Stimulated activated CD4-positive, alpha-beta T cell treated with anti-CD3 and anti-CD28 coated beads, Interleukin-4, amount 100 ng/mL, for 24 hours (primary cell): ENCODE measurements at places on chromosomes 16 and 17.

- DNase-seq, result no peak
Measured at GRCh38 chr17:44972953-44973352, 4.8 kb upstream of the C1QL1 start.

- no peak for DNase-seq
Measured at GRCh38 chr17:19368229-19368628, 5.7 kb upstream of the B9D1 start.

DNA sequence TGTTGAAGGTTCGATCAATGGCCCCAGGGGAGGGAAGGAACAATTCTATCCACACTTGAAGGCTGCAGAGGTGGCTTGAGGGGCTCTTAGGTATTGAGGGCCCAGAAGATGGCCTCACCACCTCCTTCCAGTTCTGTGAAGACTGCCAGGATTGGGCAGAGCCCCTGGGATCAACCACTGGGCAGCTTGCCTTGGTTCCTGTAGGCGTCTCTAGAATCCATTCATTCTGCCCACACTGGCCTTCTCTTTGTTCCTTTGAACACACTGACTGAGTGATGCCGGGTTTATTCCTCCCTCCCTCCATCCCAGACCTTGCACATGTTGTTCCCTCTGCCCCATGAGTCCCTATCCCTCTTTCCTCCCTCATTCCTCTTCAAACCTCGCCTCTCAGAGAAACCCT lies 50.5 kb downstream of the SYT17 start:
- no peak for DNase-seq

GRCh38 chr17:9647014-9647413 lies 1.7 kb downstream of the USP43 start:
- DNase-seq, result no peak

DNA sequence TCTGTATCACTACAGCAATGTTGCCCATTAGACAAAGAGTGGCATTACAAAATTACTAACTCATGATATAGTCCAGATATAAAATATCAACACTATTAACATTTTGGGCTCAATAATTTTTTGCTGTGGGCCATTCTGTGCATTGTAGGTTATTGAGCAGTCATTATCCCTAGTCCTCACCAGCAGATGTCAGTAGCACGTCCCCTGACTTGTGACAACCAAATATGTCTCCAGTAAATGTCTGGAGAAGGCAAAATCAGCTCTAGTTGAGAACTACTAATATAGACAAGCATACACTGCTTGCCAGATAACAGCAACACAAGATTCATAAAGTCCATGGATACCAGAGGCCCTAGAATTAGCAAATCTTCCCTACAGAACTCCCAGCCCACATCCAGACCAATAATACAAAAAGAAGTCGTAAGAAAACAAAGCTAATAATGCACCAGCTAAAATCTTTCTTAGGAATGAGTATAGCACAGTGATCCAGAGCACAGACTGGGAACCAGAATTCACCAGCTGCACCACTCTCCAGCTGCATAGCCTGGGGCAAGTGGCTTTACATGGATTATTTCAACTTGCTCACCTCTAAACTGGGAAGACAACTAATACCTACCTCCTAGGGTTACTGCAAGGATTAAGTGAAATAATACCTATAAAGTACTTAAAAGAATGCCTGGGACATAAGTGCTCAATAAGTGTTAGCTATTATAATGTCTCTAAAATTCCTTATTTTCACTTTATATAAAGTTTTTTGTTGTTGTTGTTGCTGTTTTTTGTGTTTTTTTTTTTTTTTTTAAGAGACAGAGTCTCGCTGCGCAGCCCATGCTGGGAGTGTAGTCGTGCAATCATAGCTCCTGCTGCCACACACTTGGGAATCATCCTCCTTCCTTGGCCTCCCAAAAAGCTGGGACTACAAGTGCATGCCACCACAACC lies 23.7 kb downstream of the HELZ start:
- DNase-seq, result peak; percentile 11

DNA sequence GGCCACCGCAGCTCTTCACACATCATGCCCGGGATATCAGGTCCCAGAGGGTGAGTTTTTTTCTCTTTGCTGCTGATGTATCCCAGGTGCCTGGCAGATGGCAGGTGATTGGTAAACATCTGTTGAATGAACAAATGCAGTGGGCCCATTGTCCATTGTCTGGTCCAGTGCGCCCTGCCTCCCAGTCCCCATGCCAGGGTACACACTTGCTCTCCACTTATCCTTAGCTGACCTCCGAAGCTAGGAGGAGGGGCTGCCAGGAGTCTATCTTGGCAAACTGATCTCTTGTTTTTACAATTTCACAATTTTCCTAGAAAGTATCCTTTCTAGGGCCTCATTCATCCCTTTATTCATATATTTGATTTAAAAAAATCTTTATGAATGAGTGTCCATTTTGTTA lies 196.0 kb downstream of the RAB11FIP4 start:
- no peak for DNase-seq

GRCh38 chr16:11067697-11068141 lies 123.4 kb downstream of the CLEC16A start:
- no peak for DNase-seq

- no peak for DNase-seq
Measured at GRCh38 chr17:44362949-44363612, 572 bp downstream of the FAM171A2 start.

DNA sequence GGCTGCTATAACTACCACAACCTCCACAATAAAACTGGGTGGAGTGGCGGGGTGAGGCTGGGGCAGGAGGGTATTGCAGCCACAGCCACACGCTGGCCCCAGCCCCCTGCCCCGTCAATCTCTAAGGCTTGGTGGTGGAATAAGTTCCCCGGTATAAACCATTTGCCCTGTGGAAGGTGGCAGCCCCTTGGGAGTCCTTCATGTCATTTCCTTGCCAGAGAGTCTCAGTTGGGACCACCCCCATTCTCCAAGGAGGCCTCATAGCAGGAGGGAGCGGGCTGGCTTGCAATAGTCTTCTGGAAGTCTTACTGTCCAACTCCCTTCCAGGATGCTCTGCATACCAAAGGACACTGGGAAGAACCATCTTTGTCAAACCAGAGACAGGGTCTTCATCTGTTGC lies 19.4 kb downstream of the CD300A start:
- no peak for DNase-seq

- DNase-seq, result no peak
Measured at GRCh38 chr17:4514206-4514605, 15.5 kb downstream of the SPNS2 start.

DNA sequence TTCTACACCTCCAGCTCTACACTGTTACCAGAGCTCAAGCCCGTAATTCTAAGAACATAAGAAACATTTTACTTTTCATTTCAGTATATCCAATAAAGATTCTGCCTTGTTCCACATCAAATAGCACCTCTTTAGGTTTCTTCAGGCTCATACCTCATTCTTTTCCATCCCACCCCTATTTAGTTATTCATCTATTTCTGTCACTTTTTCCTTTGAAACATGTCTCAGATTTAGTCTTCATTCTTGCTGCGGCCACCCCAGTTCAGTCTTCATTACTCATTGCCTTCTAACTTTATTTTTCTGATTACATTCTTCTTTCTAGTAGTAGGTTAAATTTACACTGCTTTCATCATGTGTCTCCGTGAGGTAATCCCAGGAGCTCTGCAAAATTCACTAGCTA lies 33.5 kb downstream of the PPM1E start:
- peak; percentile 6 for DNase-seq

GRCh38 chr16:78852081-78852635 lies 748.4 kb downstream of the MAF start:
- no peak for DNase-seq

- DNase-seq, result no peak
Measured at GRCh38 chr16:27721531-27722181, 171.7 kb downstream of the KATNIP start.

DNA sequence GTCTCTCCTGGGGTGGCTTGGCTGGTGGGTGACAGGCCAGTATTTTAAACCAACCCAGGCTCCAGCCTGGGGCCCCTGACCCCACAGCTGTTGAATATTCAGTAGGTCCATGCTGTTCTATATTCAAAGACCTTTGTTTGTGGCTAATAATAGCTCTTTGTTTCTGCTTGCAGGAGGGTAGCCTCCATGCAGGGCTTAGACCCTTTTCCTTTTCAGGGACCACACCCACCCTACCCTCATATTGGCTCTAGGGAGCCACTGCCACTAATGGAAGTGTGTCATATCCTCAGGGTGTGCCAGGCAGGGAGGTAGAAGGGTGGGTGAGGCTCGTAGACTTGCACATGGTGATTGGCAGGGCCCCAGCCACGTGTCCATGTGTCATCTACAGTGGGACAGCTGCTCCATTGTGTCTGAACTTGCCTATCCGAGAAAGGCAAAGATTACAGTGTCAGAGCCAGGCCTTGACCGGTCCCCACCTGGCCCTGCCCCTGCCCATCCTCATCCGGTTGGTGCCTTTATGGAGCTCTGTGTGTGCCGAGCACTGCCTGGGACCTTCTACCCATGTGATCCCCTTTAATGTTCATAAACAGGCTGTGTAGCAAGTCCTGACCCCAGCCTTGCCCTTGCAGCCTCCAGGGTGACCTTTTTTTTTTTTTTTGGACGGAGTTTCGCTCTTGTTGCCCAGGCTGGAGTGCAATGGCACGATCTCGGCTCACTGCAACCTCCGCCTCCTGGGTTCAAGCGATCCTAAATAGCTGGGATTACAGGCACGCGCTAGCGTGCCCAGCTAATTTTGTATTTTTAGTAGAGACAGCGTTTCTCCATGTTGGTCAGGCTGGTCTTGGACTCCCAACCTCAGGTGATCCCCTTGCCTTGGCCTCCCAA lies 22.1 kb downstream of the TMC7 start:
- no peak for DNase-seq

DNA sequence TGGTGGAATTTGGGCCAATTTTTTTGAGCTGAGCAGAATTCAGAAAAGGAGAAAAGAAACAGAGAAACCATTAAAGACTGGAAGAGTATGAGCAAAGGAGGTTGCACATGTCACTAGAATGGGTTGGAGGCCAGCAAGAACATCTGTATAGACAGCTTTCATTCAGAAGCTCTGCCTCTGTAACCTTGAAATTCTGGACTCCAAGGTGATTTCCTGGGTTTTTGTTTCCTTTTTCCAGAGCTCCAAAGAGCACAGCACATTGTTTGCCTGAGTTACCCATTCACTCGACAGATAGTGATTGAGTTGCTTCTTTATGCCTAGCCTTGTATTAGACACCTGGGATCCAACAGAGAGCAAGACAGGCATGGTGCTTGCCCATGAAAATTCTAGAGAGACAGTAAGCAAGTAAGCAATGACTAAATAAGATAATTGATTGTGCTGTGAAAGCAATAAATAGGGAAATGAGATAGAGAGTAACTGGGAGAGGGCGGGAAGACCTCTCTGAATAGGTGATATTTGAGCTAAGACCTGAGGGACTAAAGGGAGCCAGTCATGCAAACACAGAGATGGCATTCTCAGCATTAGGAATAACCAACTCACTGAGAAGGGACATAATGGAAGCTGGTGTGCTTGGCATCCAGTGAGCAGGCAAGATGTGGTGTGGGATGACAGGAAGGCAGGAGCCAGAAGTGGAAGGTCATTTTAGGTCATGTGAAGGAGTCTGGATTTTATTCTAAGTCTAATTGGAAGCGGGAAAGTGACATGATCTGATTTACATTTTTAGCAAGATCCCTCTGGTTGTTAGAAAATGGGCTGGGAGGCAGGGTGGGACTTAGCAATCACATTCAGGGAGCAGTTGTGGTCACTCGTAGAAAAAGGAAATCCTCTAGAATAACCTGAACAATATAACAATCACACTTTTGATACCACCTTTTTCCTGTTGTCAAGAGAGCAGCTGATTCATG lies 197.5 kb downstream of the HS3ST3A1 start:
- DNase-seq, result no peak

GRCh38 chr17:50691550-50692447 lies 15.9 kb downstream of the ANKRD40 start:
- DNase-seq, result no peak

GRCh38 chr16:17590711-17591654 lies 120.2 kb upstream of the XYLT1 start:
- peak; percentile 51 for DNase-seq

- DNase-seq, result no peak
Measured at GRCh38 chr17:32281011-32281451, 15.4 kb downstream of the RHBDL3 start.

GRCh38 chr16:73350707-73351452 lies 303.0 kb upstream of the ZFHX3 start:
- DNase-seq, result no peak

GRCh38 chr16:554297-554621 lies 5.9 kb upstream of the PRR35 start:
- DNase-seq, result no peak

DNA sequence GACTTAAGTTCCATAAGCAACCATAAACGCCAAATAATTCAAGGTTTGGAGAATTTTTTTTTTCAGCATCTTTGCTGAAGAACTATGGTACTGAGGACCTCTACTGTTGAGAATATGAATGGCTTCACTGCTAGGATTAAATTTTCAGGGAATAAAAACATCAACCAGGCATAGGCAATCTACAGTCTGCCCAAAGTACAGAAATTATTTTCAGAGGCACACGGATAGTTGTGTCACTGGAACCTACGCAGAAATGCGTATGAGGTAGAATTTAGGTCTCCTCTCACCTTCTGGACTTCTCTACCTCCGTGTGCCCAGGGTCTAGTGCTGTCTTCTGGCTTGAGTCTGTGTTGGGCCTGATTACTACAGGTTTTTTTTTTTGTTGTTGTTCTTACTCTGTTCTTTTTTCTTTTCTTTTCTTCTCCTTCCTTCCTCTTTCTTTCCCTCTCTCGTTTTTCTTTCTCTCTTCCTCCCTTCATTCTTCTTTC lies 39.7 kb downstream of the NACA2 start:
- no peak for DNase-seq

GRCh38 chr16:24499193-24499814 lies 40.1 kb upstream of the RBBP6 start:
- DNase-seq, result no peak

GRCh38 chr16:29310852-29311314 lies 95.6 kb downstream of the NPIPB11 start:
- no peak for DNase-seq

DNA sequence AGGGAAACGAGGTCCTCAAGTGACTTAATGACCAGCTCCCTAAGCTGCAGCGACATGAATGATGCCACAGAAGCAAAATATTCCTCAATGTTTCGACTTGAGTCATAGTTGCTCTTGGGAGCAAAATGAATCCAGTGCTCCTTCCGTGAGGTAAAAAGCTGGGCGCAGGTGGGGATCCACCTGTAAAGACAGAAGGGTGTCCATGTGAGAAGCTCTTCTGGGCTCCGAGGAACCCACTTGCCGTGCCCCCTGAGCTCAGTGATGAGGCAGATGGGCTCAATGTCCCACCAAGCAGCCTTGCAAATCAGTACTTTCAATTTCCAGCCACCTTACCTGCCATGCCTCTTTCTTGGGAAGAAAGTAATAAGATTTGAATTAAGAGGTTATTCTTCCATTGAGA lies 25.5 kb downstream of the DNAH3 start:
- no peak for DNase-seq

GRCh38 chr16:86002178-86002900 lies 103.4 kb downstream of the IRF8 start:
- DNase-seq, result no peak

GRCh38 chr16:15983898-15984297 lies 34.5 kb downstream of the ABCC1 start:
- no peak for DNase-seq

DNA sequence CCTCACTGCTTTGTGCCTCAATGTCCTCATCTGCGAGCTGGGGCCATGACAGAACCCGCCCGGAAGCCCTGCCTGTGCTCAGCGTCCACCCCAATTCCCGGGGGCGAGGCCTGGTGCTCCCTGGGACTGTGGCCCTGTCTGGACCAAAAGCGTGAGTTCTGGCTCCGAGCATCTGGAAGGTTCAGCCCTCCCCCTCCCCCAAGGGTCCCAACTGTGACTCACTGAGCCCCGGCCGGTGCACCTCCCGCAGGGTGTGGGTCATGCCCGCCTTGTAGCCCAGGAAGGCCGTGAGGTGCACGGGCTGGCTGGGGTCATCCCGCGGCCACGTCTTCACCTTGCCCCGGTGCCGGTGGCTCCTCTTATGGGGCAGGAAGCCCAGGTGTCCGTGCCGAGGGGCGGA lies 755 bp downstream of the RPL3L start:
- no peak for DNase-seq
